Thymus (tissue), 14 donors: ENCODE measurements at places on chromosomes 12 and 14. TPM values are rescaled to one million over a fixed set of nuclear protein-coding genes. Genes with fewer than 3 reads are reported as not detected.

DCN gene
- total RNA-seq: 137 TPM

AREL1 gene
- 15.5 TPM for total RNA-seq

ANGEL1 gene
- 4.4 TPM for total RNA-seq

TMEM117 gene
- 4.5 TPM for total RNA-seq

KRT8 gene
- total RNA-seq: 100 TPM

CISTR gene
- not detected for total RNA-seq

PLEKHD1 gene
- total RNA-seq: 0.09 TPM

MYF6 gene
- total RNA-seq: 0.09 TPM

OSBPL8 gene
- total RNA-seq: 41.7 TPM

DNA sequence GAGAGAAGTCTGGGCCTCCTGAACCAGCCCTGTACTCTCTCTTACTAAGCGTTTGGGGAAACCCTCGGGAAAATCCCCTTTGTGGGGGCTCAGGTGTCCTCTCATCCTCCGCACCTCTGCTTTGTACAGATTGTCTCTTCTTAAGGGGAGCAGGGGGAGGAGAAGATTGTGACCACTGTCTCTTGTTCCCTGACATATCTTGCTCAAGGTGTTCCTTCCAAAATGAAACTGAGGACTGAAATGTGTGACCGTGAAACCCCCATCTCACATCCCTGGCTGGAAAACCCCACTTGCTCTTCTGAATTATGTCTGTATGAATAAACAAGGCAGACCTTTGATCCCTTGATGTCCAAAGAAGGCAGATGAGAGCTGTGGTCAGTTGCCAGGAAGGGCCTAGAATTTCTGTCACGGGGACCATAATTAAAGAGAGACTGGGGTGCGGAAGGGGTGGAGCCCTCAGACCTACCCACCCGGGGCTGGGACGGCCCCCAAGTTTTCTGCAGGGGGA lies 369.8 kb downstream of the AACS start:
- DNase-seq: no peak

DNA sequence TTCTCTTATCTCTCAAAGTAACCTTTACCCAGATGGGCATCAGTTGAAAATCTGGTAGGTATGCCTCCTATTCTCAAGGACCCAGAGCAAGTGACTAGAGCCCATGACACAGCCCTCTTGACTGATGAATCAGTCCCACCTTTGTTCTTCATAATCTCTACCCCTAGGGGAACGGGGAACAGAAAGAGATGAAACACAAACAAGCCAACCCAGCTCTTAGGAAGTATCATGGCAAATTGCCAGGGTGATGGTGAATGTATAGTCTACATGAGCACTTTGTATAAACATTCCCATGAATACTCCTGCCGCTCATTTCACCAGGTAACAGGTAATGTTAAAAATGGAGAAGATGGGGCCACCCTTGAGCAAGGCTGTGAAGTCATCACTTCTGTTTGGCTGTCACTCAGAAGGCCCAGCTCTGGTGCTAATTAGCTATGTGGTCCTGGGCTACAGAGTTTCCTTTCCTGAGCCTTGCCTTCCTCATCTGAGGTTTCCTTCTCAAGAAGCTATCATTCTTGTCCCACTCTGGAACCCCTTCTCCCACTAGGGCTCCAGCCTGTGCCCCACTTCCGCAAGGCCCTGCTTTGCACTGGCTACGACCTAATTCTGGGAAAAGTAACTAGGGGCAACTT lies 161.7 kb downstream of the ANO2 start:
- no peak for DNase-seq

DNA sequence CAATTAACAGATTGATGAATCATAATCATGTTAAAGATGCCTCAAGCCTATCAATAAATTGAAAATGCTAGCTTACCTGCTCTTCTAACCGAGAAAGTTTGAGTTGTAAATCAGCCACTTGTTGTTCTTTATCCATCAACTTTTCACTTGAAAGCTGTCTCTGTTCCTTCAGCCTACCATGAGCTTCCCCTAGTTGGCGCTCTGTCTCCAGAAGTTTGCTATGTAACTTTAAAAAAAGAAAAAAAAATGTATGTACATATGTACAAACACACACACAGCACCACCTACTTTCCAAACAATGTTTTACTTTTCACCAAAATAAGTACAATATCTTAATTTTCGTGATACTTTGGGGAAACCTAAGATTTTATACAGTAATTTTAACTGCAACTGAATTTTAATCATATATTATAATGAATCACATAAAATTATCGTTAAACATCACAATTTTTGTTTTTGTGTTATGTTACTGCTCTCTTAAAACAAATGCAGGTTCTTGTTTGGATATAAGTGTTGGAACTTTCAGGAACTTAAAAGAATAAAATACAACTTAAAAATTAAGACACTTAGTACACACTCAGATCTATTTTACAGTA lies 101.2 kb downstream of the EEA1 start:
- DNase-seq: peak; percentile 16

DNA sequence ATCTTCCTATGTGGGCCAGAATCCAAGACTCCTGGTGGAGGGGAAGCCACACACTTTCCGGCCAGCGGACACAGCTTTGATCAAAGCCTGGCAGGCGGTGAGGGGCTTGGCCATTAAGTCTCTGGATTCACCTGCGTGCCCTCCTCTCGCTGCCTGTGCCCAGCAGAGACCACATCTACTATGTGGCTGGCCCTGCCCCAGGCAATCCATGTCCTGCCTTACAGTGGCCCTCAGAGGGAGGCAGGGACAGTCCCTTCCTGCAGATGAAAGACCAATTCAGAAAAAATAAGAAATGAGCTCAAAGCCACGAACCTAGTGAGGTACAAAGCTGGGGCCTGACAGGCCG lies 82.7 kb upstream of the GPR68 start:
- DNase-seq: no peak

DNA sequence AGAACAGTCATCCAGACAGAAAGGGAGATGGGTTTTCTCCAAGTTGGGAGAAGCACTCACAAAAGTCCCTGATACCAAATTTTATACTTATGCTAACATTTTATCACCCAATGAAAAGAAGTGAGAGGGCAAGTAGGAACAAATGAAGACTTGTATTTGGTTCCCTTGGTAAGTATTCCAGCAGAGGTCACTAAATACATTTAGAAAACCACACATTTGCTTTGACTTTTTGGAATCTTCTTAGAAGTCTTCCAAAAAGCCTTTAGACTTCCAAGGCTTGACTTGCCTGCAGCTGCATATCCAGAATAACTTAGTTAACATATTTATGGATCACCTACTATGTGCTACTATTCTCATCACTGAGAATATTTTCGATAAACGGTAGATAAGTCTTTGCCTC lies 3.1 kb upstream of the GYS2 start:
- DNase-seq: peak; percentile 32

DNA sequence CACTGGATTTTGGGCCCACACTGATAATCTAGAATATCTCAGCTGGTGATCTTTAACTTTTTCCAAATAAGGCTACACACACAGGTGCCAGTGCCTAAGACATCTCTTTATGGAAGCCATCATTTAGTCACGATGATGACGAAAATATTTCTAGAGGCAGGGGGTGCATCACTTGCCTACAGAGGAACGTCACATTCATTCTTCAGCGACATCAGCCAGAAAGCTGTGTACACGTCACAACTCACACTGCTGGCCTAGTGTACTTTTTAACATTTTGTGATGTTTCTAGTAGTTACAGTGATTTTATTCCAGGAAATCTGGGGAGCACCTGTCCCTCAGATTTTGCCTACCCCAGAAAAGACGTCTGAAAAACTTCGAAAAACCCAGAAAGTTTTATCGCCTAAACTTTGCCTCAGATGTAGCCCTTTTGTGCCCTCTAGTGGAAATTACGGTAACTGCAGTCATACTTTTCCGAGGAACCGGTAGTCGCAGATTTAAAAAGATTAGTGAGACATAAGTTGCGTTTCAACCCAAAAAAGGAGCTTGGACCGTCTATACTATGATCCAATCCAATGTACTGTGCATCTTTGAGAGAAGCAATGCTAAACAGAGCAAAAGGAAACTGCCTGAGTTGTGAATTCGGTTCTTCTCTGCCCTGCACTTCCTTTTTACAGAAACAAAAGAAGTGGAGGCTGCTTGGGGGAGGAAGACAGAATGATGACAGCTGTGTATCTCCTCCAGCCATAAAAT lies 64.3 kb upstream of the STON2 start:
- peak; percentile 74 for DNase-seq

GRCh38 chr14:53894456-53894855 lies 62.2 kb downstream of the BMP4 start:
- no peak for DNase-seq

DNA sequence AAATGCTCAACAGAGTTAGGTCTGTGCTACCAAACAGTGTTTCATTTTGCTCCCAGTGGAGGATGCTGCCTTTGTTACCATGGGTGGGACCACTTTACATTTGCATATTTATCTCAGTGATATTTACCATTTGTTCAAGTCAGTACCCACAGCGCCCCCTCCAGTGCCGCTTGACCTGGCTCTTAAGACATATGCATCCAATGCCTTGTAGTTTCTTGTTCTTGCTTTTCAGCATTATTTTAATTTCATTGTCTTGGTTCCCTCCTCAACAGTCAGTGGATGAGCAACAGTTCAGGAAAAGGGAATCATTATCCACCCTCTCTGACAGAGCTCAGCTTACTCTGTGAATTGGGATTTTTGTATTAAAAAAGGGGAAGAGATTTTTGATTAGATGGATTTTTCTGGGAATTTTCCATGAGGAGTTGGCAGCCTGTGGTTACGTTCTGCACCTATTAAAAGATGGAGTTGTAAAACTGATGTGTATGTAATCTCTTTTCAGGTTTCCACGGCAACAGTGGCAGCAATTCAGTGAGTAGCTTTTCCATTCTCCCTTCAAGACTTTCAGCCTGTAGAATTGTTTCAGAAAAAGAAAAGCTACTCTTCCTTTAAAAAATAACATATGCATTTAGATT lies 240.5 kb upstream of the DAAM1 start:
- DNase-seq: no peak

DNA sequence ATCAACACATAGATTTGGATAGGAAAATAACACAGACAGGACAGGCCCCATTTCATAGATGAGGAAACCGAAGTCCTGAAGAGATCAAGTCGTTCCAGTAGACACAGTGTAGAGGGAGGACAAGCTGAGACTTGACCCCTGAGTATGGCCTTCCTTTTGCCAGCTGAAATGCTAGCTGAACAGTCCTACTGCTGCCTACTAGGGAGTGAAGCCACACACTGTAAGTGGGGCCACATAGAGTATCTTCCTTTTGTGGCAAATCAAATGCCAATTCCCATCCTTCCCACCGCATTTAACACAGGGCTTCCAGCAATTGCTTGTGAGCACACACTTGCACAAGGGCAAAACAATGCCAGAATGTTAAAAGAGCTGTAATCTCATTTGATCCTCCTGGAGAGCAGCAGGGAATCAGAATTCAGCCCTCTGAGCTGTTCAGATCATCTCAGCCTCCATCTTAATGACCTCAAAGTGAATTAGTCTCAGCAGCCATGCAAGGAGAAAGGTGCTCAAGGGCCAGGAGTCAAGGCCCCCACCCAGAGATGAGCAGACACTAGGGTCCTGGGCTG lies 380.5 kb downstream of the EMP1 start:
- DNase-seq: no peak

DNA sequence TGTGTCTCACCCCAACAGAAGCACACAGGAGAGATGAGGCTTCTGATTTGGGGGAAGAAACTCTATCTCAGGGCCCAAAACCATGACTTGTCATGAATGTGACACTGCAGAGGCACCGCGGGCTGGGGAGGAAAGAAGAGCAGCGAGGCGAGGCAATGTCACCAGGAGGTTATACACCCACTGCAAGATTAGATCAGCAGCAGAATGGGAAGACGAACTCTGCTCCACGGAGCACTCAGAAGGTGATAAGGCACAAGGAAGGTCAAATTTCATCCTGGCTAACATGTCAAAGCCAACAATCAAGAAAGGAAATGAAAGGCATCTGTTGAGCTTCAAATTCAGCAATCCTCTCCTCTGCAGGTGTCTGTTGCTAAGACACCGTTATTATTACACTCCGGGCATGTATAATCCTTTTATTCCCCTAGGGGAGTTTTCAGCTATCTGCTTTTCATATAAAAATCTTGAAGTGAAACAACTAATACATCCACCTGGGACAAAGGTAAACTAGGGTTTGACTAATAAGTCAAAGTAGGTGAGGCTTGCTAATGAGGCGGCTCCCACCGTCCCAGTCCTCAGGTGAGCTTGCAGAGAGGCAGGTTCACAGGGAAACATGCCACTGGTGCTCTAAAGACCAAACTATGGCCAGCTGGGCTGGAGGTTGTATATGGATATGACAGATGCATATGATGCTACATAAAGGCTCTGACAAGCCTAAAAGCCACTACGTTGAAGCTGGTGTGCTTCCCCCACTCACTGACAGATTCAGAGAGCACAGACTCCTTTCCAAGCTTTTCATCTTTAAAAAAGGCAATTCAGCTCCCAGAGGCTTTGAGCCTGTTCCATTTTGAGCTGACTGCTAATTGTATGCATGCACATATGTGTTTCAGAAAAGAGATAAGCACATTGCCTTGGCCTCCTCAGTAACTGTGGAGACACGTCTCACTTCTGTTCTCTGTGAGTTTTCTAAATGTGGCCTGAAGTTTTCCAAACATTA lies 221.2 kb downstream of the NELL2 start:
- DNase-seq: no peak

GRCh38 chr12:84696908-84697540 lies 215.6 kb downstream of the SLC6A15 start:
- DNase-seq: no peak

DNA sequence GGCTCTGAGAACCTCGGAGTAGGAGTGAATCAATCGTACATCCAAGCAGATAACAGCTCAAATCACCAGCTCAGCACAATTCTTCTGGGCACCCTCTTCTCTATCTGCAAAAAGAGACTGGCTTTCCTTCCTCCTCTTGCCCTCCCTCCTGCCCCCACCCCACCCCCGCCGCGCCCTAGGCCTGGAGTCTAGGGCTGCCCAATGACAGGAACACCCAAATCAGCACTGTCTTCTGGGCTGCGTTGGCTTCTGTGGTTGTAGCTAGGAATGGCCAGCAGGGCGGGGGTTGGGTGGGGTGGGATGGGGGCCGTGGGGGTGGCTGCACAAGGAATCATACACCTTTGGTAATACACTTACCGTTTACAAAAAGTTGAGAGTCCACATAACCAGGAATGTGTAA lies 28.0 kb upstream of the TMCC3 start:
- DNase-seq: no peak

- DNase-seq: no peak
Measured at GRCh38 chr12:114371733-114372132, 34.2 kb downstream of the TBX5 start.

GRCh38 chr12:121767525-121768016 lies 25.9 kb downstream of the RHOF start:
- no peak for DNase-seq

GRCh38 chr12:123839826-123840225 lies 77.7 kb downstream of the DNAH10 start:
- DNase-seq: no peak

GRCh38 chr14:66482873-66483272 lies 3.3 kb upstream of the CCDC196 start:
- no peak for DNase-seq
